ENCODE measurements at places on chromosomes 6 and 20.

DNA sequence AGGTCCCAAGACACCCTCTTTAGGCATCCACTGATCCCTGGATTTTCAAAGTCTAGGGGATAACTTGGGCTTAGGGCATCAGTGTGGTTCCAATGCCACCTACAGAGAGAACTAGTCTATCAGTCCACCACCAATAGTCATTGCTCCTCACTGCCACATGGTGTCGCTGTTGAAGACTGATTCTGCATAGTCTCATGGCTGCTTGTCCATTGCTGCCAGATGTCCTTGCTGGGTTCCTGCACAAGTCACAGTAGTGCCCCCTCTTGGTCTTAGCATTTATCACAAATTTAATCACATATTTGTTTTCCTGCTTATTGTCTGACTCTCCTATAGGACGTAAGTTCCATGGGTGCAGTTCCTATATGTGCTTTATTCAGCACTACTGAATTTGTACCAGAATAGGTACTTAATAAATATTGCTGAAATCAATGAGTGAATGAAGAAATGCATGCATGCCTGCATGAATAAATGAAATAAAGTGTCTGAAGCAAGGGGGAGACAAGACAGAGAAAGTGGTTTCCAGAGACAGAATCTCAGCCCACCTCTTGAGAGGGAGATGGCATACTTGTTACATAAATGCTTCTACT lies 45.9 kb upstream of the RALY start:
- DNase-seq: no peak

DNA sequence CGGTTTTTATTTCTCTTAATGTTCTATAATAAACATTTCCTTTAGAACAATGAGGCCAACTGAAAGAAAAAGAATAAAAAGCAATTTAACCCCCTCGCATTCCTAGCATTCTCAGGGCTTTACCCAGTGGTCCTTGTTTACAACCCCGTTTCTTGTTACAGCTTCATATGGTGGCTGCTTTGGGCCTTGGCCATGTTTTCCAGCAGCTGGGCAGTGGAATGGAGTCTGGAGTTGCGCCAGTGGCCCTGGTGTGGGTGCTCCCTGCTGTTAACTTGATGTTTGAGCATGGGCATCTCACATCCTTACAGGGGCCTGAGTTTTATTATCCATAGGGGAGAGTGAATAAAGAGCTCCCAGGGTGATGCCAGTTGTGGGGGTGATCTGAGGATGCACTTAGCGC lies 18.8 kb downstream of the EFCAB8 start:
- DNase-seq: no peak

- DNase-seq: no peak
Measured at GRCh38 chr6:131660195-131660594, 23.1 kb downstream of the ENPP3 start.

DNA sequence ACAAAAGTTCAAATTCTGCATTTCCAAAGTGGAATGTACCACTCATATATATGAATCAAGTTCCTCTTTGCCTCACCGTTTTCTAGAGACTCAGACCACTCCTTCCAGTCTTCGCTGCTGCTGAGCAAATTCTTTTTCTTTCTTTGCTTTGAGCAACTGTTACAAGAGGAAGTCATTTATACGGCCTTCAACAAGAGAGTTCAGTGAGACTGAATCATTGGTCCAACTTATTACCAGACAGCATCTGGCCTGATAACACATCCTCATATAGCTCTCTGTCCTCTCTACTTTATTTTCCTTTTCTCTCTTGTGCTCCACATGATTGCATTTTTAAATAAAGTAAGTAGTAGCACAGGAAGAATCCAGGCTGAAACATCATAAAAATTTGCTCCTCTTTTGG lies 652.7 kb downstream of the PHF3 start:
- DNase-seq: no peak

GRCh38 chr20:24402188-24402587 lies 67.2 kb upstream of the SYNDIG1 start:
- DNase-seq: no peak

DNA sequence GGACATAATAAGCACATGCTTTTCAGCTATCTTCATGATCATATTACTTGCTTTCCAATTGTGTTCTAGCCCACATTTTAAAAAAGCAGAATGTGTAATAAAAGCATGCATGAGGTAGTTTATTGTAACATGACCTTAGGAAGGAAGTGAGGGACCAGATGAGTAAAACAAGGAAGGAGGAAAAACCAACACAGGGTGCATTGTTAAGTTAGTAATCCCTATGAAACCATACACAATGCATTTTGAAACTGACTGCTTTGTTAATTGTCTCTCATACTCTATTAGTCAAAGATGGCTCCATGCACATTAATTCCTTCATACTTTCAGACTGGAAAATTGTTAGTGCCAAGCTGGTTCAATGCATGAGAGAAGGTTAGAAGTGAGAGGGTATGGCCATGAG lies 37.7 kb upstream of the CENPW start:
- DNase-seq: no peak

- DNase-seq: peak; percentile 92
Measured at GRCh38 chr6:34223956-34224940, 12.4 kb upstream of the HMGA1 start.

DNA sequence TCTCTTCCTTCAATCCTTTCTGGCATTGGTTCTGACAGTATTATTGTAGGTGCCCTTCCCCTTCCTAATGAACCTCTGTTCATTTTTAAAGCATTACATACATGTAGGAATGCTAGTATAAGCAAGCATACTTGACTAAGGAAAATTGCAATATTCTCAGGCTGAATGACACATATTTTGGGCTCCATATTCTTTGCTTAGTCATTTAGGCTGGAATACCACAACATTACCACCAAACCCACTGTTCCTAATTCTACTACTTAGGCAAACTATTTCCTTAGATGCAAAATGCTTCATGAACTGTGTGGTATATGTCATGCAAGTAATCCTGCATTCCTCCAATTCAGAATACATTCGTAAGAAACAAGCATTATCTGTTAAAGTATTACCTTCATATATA lies 113.9 kb downstream of the PRDM1 start:
- no peak for DNase-seq
